Naive thymus-derived CD4-positive, alpha-beta T cell (primary cell): ENCODE measurements at places on chromosomes 16 and 17.
A peak's percentile ranks its signal among the peaks of the same experiment; 100 is the strongest.

- no peaks in the 10 kb centered on the region for H3K36me3 ChIP-seq
- DNase-seq: no peak
- H3K27ac ChIP-seq: no peak overlapping the region
- no peaks in the 10 kb centered on the region for H3K4me1 ChIP-seq
- no peaks in the 10 kb centered on the region for H3K27me3 ChIP-seq
Measured at GRCh38 chr17:50769884-50770283, 2.6 kb upstream of the ANKRD40CL start.

DNA sequence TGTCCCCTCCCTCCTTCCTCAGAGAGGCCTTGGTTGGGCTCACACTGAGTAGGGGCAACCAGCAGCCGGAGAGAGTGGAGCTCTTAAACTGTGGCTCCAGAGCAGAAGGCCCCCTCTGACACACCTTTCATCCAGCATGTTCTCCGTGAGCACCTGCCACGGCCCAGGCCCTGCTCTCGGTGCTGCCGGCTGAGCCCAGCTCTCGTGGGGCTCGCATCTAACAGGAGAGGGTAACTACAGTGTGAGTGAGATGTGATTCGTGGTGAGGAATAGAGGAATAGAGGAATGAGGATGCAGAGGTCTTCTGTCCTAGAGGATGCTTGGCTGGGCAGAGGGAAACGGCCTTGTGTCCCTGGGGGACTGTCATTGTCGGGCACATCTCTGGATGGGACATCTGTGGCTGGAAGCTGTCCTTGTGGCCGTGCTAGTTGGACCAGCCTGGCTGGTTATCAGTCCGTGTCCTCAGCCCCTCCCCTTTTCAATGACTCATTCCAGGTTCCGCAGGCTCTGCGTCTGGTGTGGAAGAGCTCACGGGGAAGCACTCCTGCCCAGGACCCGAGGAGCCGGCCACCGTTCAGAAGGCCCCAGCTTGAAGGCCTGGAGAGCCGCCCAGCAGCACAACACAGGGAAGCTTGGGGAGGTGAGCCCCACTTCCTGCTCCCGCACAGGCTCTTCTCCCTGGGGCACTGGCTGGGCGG, 11.9 kb upstream of the DNASE1 start:
- peaks cover 4% of the 10 kb centered on the region for H3K4me1 ChIP-seq
- H3K36me3 ChIP-seq: no peaks in the 10 kb centered on the region
- no peak for DNase-seq
- H3K4me3 ChIP-seq: no peak overlapping the region
- no peak overlapping the region for H3K27ac ChIP-seq

GRCh38 chr17:17839791-17840707, 3.3 kb upstream of the SREBF1 start:
- no peaks in the 10 kb centered on the region for H3K27me3 ChIP-seq
- H3K27ac ChIP-seq: peak overlapping the region; percentile 90
- DNase-seq: peak; percentile 74
- H3K36me3 ChIP-seq: peaks cover 4% of the 10 kb centered on the region
- peak overlapping the region; percentile 51 for H3K4me3 ChIP-seq

GRCh38 chr17:39787041-39787440, 49.3 kb downstream of the GRB7 start:
- H3K36me3 ChIP-seq: peaks cover 22% of the 10 kb centered on the region
- H3K27ac ChIP-seq: no peak overlapping the region
- H3K4me1 ChIP-seq: peaks cover 25% of the 10 kb centered on the region
- no peaks in the 10 kb centered on the region for H3K27me3 ChIP-seq
- no peak overlapping the region for H3K4me3 ChIP-seq
- no peak for DNase-seq

GRCh38 chr16:64391063-64391600, 730.7 kb downstream of the CDH11 start:
- H3K27me3 ChIP-seq: no peaks in the 10 kb centered on the region
- H3K4me1 ChIP-seq: no peaks in the 10 kb centered on the region
- no peaks in the 10 kb centered on the region for H3K36me3 ChIP-seq
- DNase-seq: no peak

- H3K4me3 ChIP-seq: no peak overlapping the region
- DNase-seq: no peak
- no peaks in the 10 kb centered on the region for H3K4me1 ChIP-seq
- H3K27ac ChIP-seq: no peak overlapping the region
Measured at GRCh38 chr16:11877374-11877773, 26.0 kb upstream of the RSL1D1 start.

- H3K36me3 ChIP-seq: peaks cover 4% of the 10 kb centered on the region
- DNase-seq: no peak
- H3K4me3 ChIP-seq: no peak overlapping the region
- H3K27me3 ChIP-seq: no peaks in the 10 kb centered on the region
- H3K4me1 ChIP-seq: peaks cover 18% of the 10 kb centered on the region
Measured at GRCh38 chr16:11101695-11102522, 154.1 kb downstream of the SOCS1 start.

- no peaks in the 10 kb centered on the region for H3K36me3 ChIP-seq
- DNase-seq: no peak
- H3K27me3 ChIP-seq: no peaks in the 10 kb centered on the region
- no peaks in the 10 kb centered on the region for H3K4me1 ChIP-seq
- H3K27ac ChIP-seq: no peak overlapping the region
Measured at GRCh38 chr16:63617047-63617989, 1504.5 kb downstream of the CDH11 start.

GRCh38 chr17:29124135-29124924, 55.9 kb downstream of the MYO18A start:
- DNase-seq: no peak
- H3K36me3 ChIP-seq: peaks cover 9% of the 10 kb centered on the region
- H3K4me1 ChIP-seq: no peaks in the 10 kb centered on the region
- H3K27me3 ChIP-seq: no peaks in the 10 kb centered on the region

GRCh38 chr17:42679492-42680330, 1.9 kb downstream of the CCR10 start:
- peaks cover 51% of the 10 kb centered on the region for H3K4me1 ChIP-seq
- H3K27me3 ChIP-seq: peaks cover 14% of the 10 kb centered on the region
- DNase-seq: peak; percentile 69
- no peaks in the 10 kb centered on the region for H3K36me3 ChIP-seq
- peak overlapping the region; percentile 60 for H3K4me3 ChIP-seq
- peak overlapping the region; percentile 54 for H3K27ac ChIP-seq

DNA sequence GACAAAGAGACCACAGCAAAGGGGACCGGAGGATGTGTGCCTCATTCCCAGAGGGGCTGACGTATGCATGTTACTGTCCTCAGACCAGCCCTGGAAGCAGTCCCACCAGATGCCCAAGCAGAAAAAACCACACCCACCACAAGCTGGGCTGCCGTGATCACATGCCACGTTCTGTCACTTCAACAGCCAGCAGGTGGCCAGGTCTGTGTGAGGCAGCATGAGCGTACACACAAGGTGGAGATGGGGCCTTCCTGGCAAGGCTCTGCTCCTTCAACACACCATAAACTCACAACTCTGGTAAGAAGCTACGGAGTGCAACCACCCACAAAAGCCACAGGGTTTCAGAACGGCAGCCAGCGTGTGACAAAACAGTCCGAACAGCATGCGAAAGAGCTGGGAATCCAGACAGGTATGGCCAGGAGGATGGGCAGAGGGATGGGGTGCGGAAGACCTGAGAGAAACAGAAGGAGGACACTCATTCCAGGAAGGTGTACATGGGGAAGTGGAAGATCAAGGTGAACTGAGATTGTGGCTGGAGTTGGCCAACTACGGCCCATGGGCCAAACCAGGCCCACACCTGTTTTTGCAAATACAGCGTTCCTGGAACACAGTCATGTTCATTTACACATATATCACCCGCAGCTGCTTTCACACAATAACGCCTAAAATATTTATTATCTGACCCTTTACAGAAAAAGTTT, 27.9 kb downstream of the MBTPS1 start:
- H3K4me1 ChIP-seq: peaks cover 4% of the 10 kb centered on the region
- DNase-seq: peak; percentile 38
- no peaks in the 10 kb centered on the region for H3K27me3 ChIP-seq

GRCh38 chr17:46026166-46027047, 27.4 kb downstream of the STH start:
- no peak overlapping the region for H3K4me3 ChIP-seq
- peaks cover 50% of the 10 kb centered on the region for H3K36me3 ChIP-seq
- no peaks in the 10 kb centered on the region for H3K4me1 ChIP-seq
- H3K27me3 ChIP-seq: no peaks in the 10 kb centered on the region
- peak overlapping the region; percentile 20 for H3K27ac ChIP-seq

DNA sequence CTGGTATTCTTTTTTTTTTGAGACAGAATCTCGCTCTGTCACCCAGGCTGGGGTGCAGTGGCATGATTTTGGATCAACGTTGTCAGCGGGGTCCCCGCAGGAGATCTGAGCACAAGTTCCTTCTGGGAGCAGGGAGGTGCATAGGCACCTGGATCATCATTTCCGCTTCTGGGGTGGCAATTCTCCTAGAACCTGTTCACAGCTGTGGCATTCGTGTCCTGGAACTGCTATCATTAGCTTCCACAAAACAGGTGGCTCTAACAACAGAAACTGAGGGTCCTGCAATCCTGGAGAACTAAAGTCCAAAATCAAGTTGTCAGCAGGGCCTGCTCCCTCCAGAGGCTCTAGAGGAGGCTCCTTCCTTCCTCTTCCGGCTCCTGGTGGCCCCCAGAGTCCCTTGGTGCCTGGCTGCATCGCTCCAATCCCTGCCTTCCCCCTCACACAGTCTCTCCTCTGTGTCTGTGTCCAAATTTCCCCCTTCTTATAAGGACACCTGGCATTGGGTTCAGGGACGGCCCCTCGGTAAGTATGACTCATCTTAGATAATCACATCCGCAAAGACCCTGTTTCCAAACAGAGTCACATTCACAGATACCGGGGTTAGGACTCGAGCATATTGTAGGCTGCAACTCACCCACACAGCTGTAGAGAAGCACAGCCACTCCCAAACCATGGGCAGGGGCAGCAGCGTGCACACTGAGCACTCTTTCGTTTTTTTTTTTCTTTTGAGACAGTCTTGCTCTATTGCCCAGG, 43.5 kb upstream of the KLHDC4 start:
- H3K4me1 ChIP-seq: no peaks in the 10 kb centered on the region
- no peaks in the 10 kb centered on the region for H3K36me3 ChIP-seq
- no peak overlapping the region for H3K4me3 ChIP-seq
- no peaks in the 10 kb centered on the region for H3K27me3 ChIP-seq
- no peak overlapping the region for H3K27ac ChIP-seq

GRCh38 chr16:1043881-1044451, 28.6 kb upstream of the SSTR5 start:
- H3K27me3 ChIP-seq: no peaks in the 10 kb centered on the region
- DNase-seq: no peak
- no peaks in the 10 kb centered on the region for H3K36me3 ChIP-seq
- no peak overlapping the region for H3K27ac ChIP-seq
- H3K4me1 ChIP-seq: no peaks in the 10 kb centered on the region
- H3K4me3 ChIP-seq: no peak overlapping the region

- H3K27me3 ChIP-seq: no peaks in the 10 kb centered on the region
- no peak overlapping the region for H3K4me3 ChIP-seq
- no peak for DNase-seq
- H3K27ac ChIP-seq: no peak overlapping the region
- H3K36me3 ChIP-seq: no peaks in the 10 kb centered on the region
Measured at GRCh38 chr17:68428498-68429172, 28.7 kb downstream of the WIPI1 start.

- H3K27ac ChIP-seq: peak overlapping the region; percentile 97
- H3K4me3 ChIP-seq: peak overlapping the region; percentile 97
- peaks cover 26% of the 10 kb centered on the region for H3K4me1 ChIP-seq
- no peaks in the 10 kb centered on the region for H3K36me3 ChIP-seq
Measured at GRCh38 chr17:75842411-75842810, 1.8 kb downstream of the UNC13D start.

- H3K27ac ChIP-seq: no peak overlapping the region
- H3K36me3 ChIP-seq: no peaks in the 10 kb centered on the region
- no peaks in the 10 kb centered on the region for H3K27me3 ChIP-seq
Measured at GRCh38 chr17:78939615-78940014, 14.4 kb upstream of the TIMP2 start.

GRCh38 chr17:43880420-43880991, 26.8 kb downstream of the MPP2 start:
- DNase-seq: peak; percentile 33
- H3K4me3 ChIP-seq: no peak overlapping the region
- no peaks in the 10 kb centered on the region for H3K36me3 ChIP-seq
- H3K4me1 ChIP-seq: no peaks in the 10 kb centered on the region

- H3K36me3 ChIP-seq: no peaks in the 10 kb centered on the region
- H3K27ac ChIP-seq: no peak overlapping the region
- no peak overlapping the region for H3K4me3 ChIP-seq
Measured at GRCh38 chr17:9179602-9180001, 158.3 kb downstream of the NTN1 start.

- H3K27me3 ChIP-seq: no peaks in the 10 kb centered on the region
- H3K36me3 ChIP-seq: no peaks in the 10 kb centered on the region
- no peak for DNase-seq
- H3K4me3 ChIP-seq: no peak overlapping the region
- H3K27ac ChIP-seq: no peak overlapping the region
Measured at GRCh38 chr17:80978499-80979497, 12.8 kb upstream of the CHMP6 start.

- peak overlapping the region; percentile 43 for H3K27ac ChIP-seq
- H3K4me3 ChIP-seq: no peak overlapping the region
- DNase-seq: no peak
- peaks cover 20% of the 10 kb centered on the region for H3K4me1 ChIP-seq
Measured at GRCh38 chr17:28777178-28777577, 33.4 kb downstream of the TRAF4 start.

GRCh38 chr17:72928454-72929136, 163.9 kb downstream of the SLC39A11 start:
- DNase-seq: no peak
- no peak overlapping the region for H3K4me3 ChIP-seq
- no peaks in the 10 kb centered on the region for H3K4me1 ChIP-seq

DNA sequence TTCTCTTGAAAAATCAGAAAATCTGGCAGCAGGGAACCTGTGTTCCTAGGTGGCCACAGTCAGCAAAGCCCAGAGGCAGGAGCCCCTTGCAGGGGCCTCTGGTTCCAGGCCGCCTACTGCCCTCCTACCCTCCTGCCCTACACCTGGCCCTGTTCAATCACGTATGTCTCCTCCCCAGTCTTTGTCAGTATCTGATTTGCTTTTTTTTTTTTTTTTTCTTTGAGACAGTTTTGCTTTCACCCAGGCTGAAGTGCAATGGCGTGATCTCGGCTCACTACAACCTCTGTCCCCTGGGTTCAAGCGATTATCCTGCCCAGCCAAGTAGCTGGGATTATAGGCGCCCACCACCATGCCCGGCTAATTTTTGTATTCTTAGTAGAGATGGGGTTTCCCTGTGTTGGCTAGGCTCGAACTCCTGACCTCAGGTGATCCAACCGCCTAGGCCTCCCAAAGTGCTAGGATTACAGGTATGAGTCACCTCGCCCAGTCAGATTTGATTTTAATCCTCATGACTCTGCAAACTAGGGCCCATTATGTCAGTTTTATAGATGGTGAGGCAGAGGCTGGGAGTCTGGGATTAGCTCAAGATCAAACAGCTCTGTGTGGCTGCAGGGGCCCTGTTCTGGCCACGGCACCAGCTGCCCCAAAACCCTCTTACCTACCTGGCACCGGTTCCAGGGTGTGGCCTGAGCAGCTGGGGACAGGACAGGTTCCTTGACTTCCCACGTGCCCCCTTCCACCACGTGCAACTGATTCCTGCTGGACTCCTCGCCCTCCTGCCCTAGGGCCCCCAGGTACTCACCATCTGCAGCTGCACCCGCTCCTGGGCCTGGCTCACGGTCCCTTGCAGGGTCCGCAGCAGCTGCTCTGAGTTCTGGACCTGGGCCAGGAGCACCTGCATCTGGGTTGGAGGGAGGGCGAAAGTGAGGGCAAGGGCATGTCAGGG, 14.7 kb downstream of the RABEP2 start:
- no peak for DNase-seq
- H3K36me3 ChIP-seq: no peaks in the 10 kb centered on the region
- no peak overlapping the region for H3K4me3 ChIP-seq
- H3K27ac ChIP-seq: no peak overlapping the region
- H3K4me1 ChIP-seq: no peaks in the 10 kb centered on the region

GRCh38 chr16:69408475-69408874, 15.9 kb upstream of the CYB5B start:
- H3K4me3 ChIP-seq: no peak overlapping the region
- H3K27me3 ChIP-seq: no peaks in the 10 kb centered on the region
- no peak overlapping the region for H3K27ac ChIP-seq
- no peaks in the 10 kb centered on the region for H3K4me1 ChIP-seq
